ENCODE measurements at places on chromosomes 5 and 9.

GRCh38 chr5:95975703-95976102, 14.1 kb upstream of the ELL2 start:
- DNase-seq = no peak

DNA sequence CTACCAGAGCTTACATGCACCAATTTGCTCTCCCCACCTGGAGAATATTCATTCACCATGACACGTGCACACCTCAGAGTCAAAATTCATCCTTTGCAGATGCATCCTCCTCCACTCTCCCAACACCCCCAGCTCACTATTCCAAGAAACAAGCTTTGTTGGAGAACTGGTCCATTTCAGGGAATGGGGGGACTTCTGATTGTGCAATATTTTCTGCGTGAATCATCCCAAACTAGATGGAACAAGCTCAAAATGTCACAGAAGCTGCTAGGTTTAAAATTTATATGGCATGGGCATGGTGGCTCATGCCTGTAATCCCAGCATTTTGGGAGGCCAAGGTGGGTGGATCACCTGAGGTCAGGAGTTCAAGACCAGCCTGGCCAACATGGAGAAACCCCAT, 3.6 kb downstream of the GLDC start:
- DNase-seq = no peak

- no peak for DNase-seq
These were observed 9.1 kb downstream of the MAN1B1 start for GRCh38 chr9:137095664-137096517.

DNA sequence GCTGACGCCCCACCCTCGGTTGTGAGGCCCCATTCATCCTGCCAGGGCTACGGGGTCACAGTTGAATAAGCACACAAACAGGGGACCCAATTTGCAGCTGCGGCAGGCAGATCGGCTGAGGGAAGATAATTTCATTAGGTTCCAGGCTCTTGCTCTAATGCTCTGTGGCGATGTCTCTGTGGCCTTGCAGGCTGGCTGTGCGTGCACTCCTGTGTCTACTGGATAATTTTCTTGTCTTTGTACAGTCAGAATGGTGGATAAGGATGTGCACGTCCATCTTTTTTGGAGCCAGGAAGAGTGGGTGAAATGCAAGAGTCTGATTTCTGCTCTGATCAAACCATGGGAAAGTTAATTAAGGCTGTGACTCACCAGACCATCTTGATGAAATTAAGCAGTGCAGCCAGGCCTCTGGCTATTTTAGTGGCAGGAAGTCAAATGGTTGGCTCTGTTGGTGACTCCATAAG, 39.2 kb downstream of the NSG2 start:
- DNase-seq = no peak

- peak; percentile 41 for DNase-seq
These were observed 5.8 kb upstream of the TRIM41 start for GRCh38 chr5:181217111-181217802.
